Activated T-helper 2 cell treated with anti-CD3 and anti-CD28 coated beads, Interferon-gamma antibody, Interleukin-2, Interleukin-4, amounts not matched to agents 10 μg/mL and 5 μg/mL and 100 μg/mL, durations not matched to agents 14 hours and 24 hours and 36 hours (primary cell): ENCODE measurements at places on chromosomes 5 and 9. TPM values are rescaled to one million over a fixed set of nuclear protein-coding genes. Genes with fewer than 3 reads are reported as not detected.
A peak's percentile ranks its signal among the peaks of the same experiment; 100 is the strongest.

The LRSAM1 gene
- 26.4 and 26.6 TPM in 2 replicates for total RNA-seq

The CYLC2 gene
- not detected in 2 replicates for total RNA-seq

The GPX8 gene
- total RNA-seq, result not detected in 2 replicates

GRCh38 chr9:106953174-106953573 is 90.2 kb downstream of the ZNF462 start:
- H3K4me1 ChIP-seq, result no peaks in the 10 kb centered on the region
- H3K27ac ChIP-seq, result no peak overlapping the region
- H3K36me3 ChIP-seq, result no peaks in the 10 kb centered on the region
- no peaks in the 10 kb centered on the region for H3K27me3 ChIP-seq
- H3K4me3 ChIP-seq, result no peak overlapping the region
- DNase-seq, result no peak

The GZMA gene
- 95.1 and 96.9 TPM in 2 replicates for total RNA-seq

- no peak overlapping the region for H3K27ac ChIP-seq
- H3K4me1 ChIP-seq, result no peaks in the 10 kb centered on the region
- no peak overlapping the region for H3K4me3 ChIP-seq
- no peaks in the 10 kb centered on the region for H3K36me3 ChIP-seq
- DNase-seq, result no peak
Observed at GRCh38 chr5:72125941-72126620, 18.8 kb downstream of the MAP1B start.

DNA sequence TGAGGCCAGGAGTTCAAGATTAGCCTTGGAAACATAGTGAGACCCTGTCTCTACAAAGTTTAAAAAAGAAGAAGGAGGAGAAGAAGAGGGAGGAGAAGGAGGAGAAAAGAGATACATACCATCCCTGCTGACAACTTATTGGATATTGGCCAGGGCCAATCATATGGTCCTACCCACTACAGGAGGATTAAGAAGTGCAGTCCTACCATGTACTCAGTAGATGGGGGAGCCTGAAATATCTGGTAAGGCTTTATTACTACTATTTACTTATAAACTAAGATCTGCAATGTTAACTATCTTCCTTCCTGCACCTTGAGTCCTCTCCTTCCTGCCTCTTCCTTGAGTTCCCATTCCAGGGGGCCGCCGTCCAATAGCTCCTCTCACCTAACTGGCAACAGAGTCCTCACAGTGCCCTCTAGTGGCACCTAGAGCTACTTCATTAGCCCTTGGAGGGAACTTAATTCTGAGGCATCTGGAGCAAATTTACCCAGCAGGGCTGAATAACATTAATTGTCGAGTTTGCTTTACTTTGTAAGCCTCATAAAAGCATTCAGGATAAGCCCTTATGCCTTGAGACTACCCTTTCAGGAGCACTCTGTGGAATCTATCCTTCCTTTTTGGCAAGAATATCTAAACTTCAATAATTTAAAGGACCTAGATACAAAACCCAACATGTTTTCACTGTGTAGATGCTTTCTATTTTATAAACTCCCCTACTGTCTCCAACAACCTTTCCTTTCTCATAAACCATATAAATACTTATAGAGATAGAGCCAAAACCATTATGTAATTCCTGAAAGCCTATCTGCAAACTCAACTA is 39.1 kb upstream of the RANBP6 start:
- H3K4me3 ChIP-seq, result no peak overlapping the region
- H3K4me1 ChIP-seq, result peaks cover 8% of the 10 kb centered on the region

GRCh38 chr9:131678499-131679111 is 61.3 kb downstream of the RAPGEF1 start:
- H3K36me3 ChIP-seq, result peaks cover 24% of the 10 kb centered on the region
- peak overlapping the region; percentile 96 for H3K27ac ChIP-seq
- H3K4me1 ChIP-seq, result peaks cover 80% of the 10 kb centered on the region
- DNase-seq, result peak; percentile 73

The ZNG1C gene
- 34.5 and 40.3 TPM in 2 replicates for total RNA-seq

The CCNO gene
- 0.27 TPM in 1 of 2 replicates, not detected in the other for total RNA-seq

The MARCOL gene
- total RNA-seq, result not detected in 2 replicates

The NUDCD2 gene
- 39.6 and 48.0 TPM in 2 replicates for total RNA-seq

- H3K4me1 ChIP-seq, result peaks cover 48% of the 10 kb centered on the region
- no peak for DNase-seq
- H3K27ac ChIP-seq, result no peak overlapping the region
- H3K36me3 ChIP-seq, result peaks cover 37% of the 10 kb centered on the region
- no peaks in the 10 kb centered on the region for H3K27me3 ChIP-seq
Observed at GRCh38 chr5:111261610-111262009, 37.4 kb downstream of the CAMK4 start.

DNA sequence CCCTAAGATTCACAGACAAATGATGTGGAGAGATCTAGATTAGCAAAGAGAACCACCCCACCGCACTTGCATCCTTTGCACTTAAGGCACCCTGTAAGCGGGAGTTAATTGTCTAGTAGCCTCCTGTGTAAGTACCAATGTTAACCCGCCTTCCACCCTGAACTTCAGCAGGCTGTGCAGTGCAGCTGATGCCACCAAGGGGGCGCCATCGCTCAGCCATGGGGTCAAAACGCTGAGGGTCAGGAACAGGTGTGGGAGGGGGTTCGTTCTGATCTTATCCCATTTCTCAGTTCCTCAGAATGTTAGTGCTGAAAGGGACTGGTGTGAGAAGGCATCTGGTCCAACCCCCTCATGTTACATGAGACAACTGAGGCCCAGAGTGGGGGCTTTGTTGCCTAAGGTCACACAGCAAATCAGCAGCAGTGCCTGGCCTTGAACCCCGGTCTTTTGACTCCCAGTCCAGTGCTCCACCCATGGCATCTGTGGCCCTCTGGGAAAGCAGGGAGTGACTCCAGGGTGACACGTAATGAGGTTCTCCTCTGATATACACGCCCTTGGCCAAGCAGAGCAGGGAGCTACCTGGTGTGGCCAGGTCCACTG is 57.3 kb downstream of the CYFIP2 start:
- no peak overlapping the region for H3K4me3 ChIP-seq
- peaks cover 12% of the 10 kb centered on the region for H3K4me1 ChIP-seq
- H3K27me3 ChIP-seq, result no peaks in the 10 kb centered on the region
- H3K36me3 ChIP-seq, result peaks cover 82% of the 10 kb centered on the region

- no peak overlapping the region for H3K4me3 ChIP-seq
- H3K4me1 ChIP-seq, result no peaks in the 10 kb centered on the region
- no peaks in the 10 kb centered on the region for H3K36me3 ChIP-seq
- no peak for DNase-seq
- no peaks in the 10 kb centered on the region for H3K27me3 ChIP-seq
Observed at GRCh38 chr5:171680485-171680884, 105.1 kb upstream of the SMIM23 start.

- no peak overlapping the region for H3K4me3 ChIP-seq
- H3K27ac ChIP-seq, result no peak overlapping the region
- no peaks in the 10 kb centered on the region for H3K4me1 ChIP-seq
- no peak for DNase-seq
- H3K27me3 ChIP-seq, result peaks cover 2% of the 10 kb centered on the region
- no peaks in the 10 kb centered on the region for H3K36me3 ChIP-seq
Observed at GRCh38 chr5:73686912-73687311, 60.9 kb downstream of the ARHGEF28 start.

The LRRC19 gene
- not detected in 2 replicates for total RNA-seq

GRCh38 chr5:170178814-170179213 is 54.0 kb upstream of the C5orf58 start:
- no peak for DNase-seq
- no peak overlapping the region for H3K4me3 ChIP-seq
- no peaks in the 10 kb centered on the region for H3K36me3 ChIP-seq
- H3K27me3 ChIP-seq, result peaks cover 8% of the 10 kb centered on the region
- no peaks in the 10 kb centered on the region for H3K4me1 ChIP-seq

DNA sequence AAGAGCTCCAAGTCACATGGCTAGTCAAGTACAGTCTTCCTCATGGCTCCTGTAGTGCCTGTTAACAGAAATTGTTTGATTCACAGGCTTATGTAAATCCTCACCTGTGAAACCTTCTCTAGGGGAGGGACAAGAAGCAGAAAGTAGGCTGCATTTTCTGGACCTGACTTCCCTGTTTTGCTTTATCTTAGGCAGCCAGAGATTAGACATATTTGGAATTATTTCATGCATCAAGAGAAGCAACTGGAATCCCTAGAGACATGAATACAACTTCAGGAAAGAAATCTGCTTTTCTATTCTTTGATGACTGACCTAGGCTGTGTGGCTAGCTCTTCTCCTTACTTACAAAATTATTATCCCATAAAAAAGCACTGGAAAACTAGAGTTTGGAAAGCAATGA is 52.3 kb downstream of the CAST start:
- peaks cover 19% of the 10 kb centered on the region for H3K4me1 ChIP-seq
- H3K27ac ChIP-seq, result no peak overlapping the region
- no peaks in the 10 kb centered on the region for H3K27me3 ChIP-seq
- DNase-seq, result no peak

GRCh38 chr9:97534961-97535594 is 33.6 kb downstream of the TMOD1 start:
- H3K4me3 ChIP-seq, result no peak overlapping the region
- DNase-seq, result no peak
- no peaks in the 10 kb centered on the region for H3K4me1 ChIP-seq
- no peak overlapping the region for H3K27ac ChIP-seq

The NR6A1 gene
- total RNA-seq, result 1.5 and 1.8 TPM in 2 replicates

- no peaks in the 10 kb centered on the region for H3K4me1 ChIP-seq
- H3K27ac ChIP-seq, result no peak overlapping the region
- no peaks in the 10 kb centered on the region for H3K36me3 ChIP-seq
- no peak overlapping the region for H3K4me3 ChIP-seq
Observed at GRCh38 chr5:117881426-117882230, 1106.7 kb downstream of the DTWD2 start.

GRCh38 chr5:76643371-76643770 is 20.2 kb upstream of the F2RL2 start:
- H3K4me3 ChIP-seq, result no peak overlapping the region
- no peak for DNase-seq
- H3K36me3 ChIP-seq, result peaks cover 62% of the 10 kb centered on the region
- peaks cover 6% of the 10 kb centered on the region for H3K4me1 ChIP-seq
- H3K27me3 ChIP-seq, result no peaks in the 10 kb centered on the region

The AQP3 gene
- 2.1 TPM in 2 replicates for total RNA-seq

The FAM120AOS gene
- 40.9 and 41.1 TPM in 2 replicates for total RNA-seq

The LEAP2 gene
- total RNA-seq, result 4.3 and 4.4 TPM in 2 replicates

DNA sequence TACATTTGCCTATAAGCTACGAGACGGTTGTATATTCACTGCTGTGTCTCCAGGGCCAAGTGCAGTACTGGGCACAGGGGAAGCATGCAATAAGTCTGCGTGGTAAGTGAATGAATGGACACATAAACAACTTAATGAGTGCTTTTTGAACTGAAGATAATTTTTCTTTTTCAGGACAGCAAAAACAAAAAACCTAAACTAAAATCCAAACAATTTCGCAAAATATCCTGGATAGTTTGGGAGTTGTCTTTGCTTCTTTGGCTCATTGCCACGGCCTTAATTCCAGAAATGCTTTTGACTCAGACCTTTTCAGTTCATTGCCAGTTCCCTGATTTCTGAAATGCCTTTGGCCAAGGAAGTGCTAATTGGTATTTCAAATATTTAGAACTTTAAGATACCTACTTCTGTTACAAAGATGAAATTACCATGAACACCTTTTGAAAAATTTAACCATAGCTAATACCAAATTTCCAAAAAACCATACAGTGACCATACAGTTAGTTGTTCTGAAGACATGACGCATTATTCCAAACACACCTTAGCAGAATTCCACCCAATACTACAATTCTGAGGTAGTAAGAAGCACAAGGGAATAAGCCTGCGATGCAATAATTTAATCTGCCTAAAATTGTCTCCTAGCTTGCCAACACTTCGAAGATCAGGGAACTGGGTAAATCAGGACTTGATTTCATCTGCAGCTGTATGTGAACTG is 42.8 kb downstream of the TEK start:
- H3K27me3 ChIP-seq, result peaks cover 3% of the 10 kb centered on the region
- no peak overlapping the region for H3K4me3 ChIP-seq
- no peak overlapping the region for H3K27ac ChIP-seq
- H3K36me3 ChIP-seq, result no peaks in the 10 kb centered on the region
- no peaks in the 10 kb centered on the region for H3K4me1 ChIP-seq

The PTPN3 gene
- 9.2 and 9.4 TPM in 2 replicates for total RNA-seq

DNA sequence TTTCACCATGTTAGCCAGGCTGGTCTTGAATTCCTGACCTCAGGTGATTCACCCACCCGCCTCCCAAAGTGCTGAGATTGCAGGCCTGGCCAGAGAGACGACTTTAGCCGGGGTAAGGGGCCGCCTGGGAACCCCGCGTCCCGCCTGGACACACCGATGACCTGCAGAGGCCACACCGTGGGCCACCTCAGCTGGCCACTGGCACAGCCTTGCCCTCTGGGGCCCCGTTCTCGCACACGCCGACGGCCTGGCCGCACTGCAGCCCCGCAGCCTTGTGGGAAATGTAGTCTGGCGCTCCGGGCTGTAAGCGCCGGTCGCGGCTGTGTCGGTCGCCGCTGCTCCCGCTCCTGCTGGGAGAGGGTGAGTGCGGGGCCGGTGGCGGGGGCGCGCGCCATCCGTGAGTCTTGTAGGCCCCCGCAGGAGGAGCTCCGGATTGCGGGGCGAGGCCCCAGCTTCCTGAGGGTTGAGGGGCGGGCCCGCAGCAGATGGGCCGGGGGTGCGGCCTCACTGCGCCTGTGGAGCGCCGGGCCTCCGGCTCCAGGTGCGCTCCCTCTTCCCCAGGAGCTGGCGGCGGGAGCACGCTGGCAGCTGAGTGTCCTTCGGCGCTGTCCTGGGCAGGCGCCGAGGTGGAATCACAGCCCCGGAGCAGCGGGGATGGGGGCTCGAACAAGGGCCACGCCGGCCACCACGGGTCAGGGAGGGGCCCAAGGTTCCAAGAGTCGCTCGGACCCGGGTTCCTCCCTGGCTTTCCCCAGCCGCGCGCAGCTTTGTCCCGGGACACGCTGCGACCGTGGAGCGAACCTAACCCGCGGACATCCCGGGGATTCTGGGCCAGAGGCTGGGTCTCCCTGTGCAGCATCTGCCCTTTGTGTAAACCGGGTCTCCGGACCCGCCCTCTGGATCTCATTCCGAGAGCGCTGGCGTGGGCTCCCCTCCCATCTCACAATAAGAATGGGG is at the start of gene ZFP2:
ZFP2 (plus strand) TSS at position 299 of the 957 bp plus-strand sequence. CDS start 35,401 bp downstream, outside the sequence.
- no peaks in the 10 kb centered on the region for H3K4me1 ChIP-seq
- H3K27me3 ChIP-seq, result no peaks in the 10 kb centered on the region
- H3K36me3 ChIP-seq, result peaks cover 9% of the 10 kb centered on the region
- H3K4me3 ChIP-seq, result peak within 1 kb of the TSS; percentile 51

DNA sequence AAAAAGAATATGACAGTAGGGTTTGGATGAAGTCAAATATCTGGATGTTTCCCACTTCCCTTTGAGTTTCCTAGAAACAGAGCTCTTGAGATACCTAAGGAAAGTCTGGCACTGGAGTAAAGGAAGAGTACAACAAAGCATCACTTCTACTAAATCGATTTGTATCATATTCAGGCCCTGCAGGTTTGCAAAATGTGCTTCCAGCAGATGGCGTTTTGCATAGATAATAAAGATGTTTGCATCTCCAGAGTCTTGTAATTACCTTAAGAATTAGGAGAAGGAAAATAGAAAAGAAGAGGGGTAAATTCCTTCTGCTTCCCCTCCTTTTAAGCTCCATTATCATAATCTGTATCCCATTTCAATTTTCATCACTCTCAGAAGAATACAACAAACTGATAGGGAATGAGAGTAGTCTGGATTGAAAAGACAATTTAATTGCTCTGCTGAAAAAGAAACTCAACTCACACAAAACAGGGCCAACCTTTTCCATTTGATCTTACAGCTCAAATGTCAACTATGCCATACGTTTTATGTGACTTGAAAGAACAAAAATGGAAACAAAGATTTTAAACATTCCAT is 380.4 kb downstream of the PTPRD start:
- no peak overlapping the region for H3K27ac ChIP-seq
- DNase-seq, result no peak
- H3K4me3 ChIP-seq, result no peak overlapping the region
- H3K4me1 ChIP-seq, result no peaks in the 10 kb centered on the region
- no peaks in the 10 kb centered on the region for H3K36me3 ChIP-seq

The SLC2A6 gene
- total RNA-seq, result 6.1 and 6.5 TPM in 2 replicates
